ENCODE measurements at places on chromosomes 7 and 10.

- no peak for DNase-seq
These were observed 110.5 kb downstream of the EBF3 start for GRCh38 chr10:129853562-129853903.

DNA sequence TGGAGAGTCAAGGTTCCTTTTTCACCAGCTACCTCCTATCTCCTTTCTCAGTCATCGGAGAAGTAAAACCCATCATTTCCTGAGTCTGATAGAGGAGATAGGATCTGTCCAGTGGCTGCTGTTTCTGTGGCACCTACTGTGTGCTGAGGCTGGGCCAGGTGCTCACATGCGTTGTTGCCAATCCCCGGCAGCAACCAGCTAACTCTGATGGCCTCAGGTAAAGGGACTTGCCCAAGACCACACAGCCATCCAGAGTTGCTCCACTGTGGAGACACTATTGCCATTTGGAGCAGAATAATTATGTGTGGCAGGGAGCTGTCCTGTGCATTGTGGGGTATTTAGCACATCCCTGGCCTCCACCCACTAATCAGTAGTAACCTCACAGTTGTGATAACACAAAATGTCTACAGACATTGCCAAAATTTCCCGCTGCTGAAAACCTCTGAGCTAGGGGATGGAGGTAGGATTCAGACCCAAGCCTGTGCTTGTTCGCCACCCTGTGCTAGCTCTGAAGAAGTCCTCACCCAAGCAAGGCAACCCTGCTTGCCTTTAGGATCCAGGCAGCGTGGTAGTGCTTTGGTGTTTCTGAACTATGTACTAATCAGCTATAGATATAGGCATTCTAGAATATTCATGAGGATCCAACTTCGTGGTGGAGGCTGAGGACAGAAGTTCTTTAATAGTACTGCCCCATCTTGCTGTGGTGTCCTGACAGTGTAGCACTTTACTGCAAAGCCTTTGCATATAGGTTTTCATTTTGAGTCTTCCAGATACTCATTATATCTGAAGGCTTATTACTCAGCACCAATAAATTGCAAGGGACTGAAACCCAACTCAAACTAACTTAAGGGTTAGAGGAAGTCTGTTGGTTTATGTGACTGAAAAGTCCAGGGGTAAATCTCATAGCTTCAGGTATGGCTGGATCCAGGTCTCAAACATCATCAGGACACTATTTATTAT lies 164.6 kb downstream of the GRK5 start:
- DNase-seq = no peak

- DNase-seq = no peak
These were observed 280.5 kb downstream of the ELFN1 start for GRCh38 chr7:1950452-1951158.

DNA sequence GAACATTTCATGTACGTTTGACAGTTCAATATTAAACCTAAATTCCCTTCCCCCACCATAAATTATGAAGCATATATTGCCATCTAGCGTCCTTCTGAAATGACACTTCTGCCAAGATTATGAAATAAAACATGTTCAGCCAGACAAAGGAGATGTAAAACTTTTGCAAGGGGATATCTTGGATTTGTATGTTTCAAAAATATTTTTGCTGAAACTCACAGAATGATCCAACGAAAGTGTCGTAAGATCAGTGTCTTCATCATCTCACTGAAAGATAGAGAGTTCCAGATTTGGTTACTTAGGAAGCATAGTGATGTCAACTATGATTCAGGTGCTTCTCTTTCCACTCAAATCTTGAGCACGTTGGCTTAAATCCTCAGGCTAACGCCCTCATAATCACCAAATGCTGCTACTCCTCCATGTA lies 904.3 kb downstream of the XPNPEP1 start:
- DNase-seq = no peak

GRCh38 chr7:95190515-95190914 lies 133.8 kb downstream of the PON1 start:
- DNase-seq = no peak

GRCh38 chr7:139345042-139345441 lies 3.9 kb downstream of the FMC1 start:
- no peak for DNase-seq

GRCh38 chr10:74500816-74501215 lies 325.6 kb upstream of the KAT6B start:
- DNase-seq = no peak

DNA sequence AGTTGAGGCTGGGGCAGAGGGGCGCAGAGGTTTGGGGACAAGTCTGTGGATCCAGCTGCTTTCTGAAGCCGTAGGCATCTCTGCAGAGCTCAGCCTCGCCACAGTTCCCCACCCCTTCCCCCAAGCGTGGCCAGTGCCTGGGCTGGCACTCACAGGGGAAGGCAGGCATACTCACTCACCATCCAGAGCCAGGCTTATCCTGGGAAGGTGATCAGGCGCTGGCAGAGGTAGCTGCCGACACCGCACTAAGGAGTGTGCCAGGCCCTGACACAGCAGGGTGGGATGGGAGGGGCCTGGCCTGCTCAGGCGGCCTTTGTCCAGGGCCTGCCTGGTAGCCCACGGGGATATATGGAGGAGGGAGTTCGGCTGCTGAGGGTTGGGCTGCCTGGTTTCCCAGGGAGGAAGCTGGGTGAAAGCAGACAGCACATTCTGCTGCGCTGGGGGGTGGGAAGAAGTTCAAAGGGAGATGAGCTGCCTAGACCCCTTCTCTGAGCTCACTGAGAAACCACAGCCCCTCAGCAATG lies 15.9 kb downstream of the VSIR start:
- no peak for DNase-seq

GRCh38 chr10:102555781-102556328 lies 52.1 kb downstream of the SUFU start:
- DNase-seq = no peak

GRCh38 chr10:125605167-125605566 lies 77.8 kb downstream of the TEX36 start:
- no peak for DNase-seq

- DNase-seq = no peak
These were observed 220.9 kb upstream of the HABP2 start for GRCh38 chr10:113331961-113332360.

DNA sequence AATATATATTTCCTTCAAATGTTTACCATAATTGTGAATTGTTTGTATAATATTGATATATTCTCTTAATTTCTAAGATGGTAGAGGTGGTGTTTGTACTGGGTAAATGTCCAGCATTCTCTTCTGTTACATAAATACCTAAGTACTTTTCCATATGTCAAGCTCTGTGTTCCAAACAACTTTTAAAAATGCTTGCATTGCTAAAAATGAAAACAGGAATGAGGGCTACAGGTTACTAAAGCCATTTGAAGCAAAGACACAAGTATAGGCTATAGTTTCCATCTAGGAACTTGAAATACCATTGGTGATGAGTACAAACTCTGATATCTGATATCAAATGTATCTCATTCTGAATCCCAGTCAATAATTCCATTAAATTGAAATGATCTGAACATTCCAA lies 233.6 kb upstream of the SORCS1 start:
- no peak for DNase-seq

GRCh38 chr10:121919666-121920065 lies 8.2 kb downstream of the ATE1 start:
- DNase-seq = no peak

DNA sequence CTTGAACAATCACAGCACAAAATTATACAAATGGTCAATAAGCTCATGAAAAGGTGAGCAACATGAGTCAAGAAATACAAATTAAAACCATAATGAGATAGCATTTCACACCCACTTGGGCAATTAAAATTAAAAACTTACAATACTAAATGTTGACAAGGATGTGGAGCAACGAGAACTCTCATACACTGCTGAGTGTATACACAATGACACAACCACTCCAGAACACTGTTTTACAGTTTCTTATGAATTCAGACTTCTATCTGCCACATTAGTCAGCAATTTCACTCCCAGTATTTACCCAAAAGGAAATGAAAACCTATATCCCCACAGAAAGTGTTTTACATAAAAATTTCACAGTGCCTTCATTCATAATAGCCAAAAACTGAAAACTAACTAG lies 31.1 kb downstream of the GDI2 start:
- no peak for DNase-seq

- DNase-seq = no peak
These were observed 144.4 kb downstream of the PCDH15 start for GRCh38 chr10:54656643-54657042.

GRCh38 chr7:20596653-20597052 lies 18.8 kb upstream of the ABCB5 start:
- no peak for DNase-seq

GRCh38 chr7:124072603-124073309 lies 39.9 kb upstream of the TMEM229A start:
- no peak for DNase-seq

GRCh38 chr10:69994262-69994661 lies 58.4 kb upstream of the MACROH2A2 start:
- DNase-seq = no peak

- DNase-seq = no peak
These were observed 1.8 kb downstream of the REEP3 start for GRCh38 chr10:63522995-63523394.

DNA sequence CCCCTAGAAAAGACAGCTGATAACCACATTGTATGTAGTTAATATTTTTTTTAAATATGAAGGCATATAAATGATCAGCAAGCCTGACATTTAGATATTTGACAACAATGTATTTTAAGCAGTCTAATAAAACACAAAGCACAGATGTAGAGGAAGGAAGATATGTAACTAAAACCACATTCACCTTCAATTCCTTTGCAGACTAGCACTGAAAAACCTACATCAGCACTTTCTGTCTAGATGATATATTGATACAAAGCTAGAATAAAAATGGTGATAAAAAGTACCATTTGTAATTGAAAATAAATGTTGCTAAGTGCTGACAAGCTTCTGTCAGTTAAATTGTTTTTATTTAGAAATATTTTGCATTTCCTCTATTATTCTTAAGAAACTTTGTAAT lies 153.6 kb downstream of the IMMP2L start:
- no peak for DNase-seq

DNA sequence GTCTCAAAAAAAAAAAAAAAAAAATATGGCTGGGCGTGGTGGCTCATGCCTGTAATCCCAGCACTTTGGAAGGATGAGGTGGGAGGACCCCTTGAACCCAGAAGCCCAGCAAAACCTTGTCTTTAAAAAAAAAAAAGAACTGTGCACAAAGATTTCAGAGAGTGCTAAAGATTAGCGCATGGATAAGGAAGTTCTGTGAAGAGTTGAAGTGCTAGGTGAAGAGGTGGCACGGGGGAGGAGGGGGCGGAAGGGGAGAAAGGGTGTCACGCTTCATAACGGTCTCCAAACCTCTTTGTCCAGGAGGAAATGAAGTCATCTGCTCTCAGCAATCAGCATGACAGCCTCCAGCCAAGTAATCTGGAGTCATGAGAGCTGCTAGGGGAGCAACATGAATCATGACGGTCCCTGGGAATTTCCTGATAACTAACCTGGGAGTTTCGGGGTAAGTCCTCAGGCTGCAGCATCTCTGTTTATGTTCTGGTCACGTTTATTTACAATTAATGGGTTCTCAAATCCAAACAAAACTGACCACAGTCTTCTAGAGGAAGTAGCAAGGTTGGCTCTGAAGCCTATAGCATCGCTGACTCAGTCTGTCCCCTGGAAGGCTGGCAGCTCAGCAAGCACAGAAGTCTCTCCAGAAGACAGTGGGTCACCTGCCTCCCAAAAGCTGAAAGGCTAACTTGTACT lies 1.9 kb upstream of the PLAU start:
- DNase-seq = no peak

GRCh38 chr10:62147425-62147824 lies 121.2 kb downstream of the RTKN2 start:
- no peak for DNase-seq

GRCh38 chr10:69495666-69496065 lies 44.4 kb downstream of the TSPAN15 start:
- no peak for DNase-seq

DNA sequence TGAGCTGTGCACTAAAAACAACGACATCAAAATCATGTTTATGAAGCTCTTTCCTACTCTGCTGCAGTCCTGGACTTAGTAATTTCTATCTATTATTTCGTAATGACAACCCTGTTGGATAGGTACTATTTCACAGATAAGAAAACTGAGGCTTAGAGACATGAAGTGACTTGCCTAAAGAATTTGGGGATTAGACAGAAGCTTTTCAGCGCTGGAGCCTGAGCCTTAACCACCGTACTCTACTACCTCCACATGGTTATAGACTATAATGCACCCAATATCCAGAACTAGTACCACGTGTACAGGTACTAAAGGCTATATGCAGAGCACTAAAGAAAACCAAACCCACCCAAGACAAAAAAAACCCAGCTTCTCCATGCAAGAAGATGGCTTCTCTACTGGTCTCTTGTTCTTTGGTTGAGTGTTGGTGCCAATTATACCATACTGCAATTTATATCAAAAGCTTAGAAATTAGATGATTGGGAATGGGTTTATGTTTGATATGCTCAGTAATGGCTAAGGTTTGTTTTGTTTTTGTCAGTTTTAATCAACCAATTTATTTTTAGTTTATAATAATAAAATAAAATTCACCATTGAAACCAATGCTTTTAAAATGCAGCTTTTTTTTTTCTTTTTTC lies 6.5 kb upstream of the SNX10 start:
- DNase-seq = no peak

DNA sequence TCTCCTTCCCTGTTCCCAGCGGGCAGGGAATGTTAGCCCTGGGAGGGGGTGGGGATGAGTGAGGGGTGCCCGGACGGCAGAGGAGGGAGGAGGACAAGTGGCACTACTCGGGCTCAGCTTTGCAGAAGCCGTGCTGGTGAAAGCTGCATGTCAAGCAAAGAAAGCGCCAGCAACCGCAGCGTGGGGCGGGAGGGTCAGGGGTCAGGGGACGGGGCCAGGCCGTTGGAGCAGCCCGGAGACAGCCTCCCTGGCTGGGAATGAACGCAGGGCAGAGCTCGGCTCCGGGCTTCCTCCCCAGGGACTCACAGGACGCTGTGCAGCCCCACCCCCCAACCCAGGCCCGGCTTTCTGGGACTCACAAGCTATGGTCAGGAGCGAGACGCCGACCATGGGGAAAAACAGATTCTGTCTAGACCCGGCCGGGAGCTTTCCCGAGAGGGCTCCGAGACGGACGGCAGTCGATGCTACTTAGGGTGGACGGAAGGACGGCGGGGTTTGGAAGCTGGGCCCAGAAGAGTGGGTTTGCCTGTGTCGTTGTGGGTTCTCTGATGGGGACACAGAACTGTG lies 113.4 kb downstream of the VIPR2 start:
- DNase-seq = no peak

DNA sequence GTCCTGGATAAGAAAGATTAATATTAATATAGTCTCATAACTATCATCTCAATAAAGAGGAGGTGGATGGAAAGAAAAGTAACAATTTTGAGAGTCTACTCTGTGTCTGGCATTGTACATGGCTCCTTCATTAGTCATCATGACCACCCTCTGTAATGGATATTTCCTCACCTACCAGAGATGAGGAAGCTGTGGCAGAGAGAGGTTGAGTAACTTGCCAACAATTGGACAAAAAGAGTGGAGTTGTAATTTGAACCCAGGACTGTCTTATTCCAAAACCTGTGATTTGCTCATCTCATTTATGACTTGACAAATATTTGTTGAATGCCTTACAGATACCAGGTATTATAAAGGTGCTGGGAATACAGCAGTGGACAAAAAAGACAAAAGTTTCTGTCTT lies 2.1 kb upstream of the IDE start:
- DNase-seq = no peak

- no peak for DNase-seq
These were observed 59.2 kb downstream of the HK1 start for GRCh38 chr10:69337296-69338132.

GRCh38 chr7:46572691-46573090 lies 651.6 kb upstream of the IGFBP3 start:
- no peak for DNase-seq

- DNase-seq = no peak
These were observed 5.6 kb downstream of the DOCK1 start for GRCh38 chr10:126910798-126911197.
